Activated B cell treated with CpG ODN at 0.5 μM for 24 hours (primary cell): ENCODE measurements at places on chromosomes 16 and 17. TPM values are rescaled to one million over a fixed set of nuclear protein-coding genes. Genes with fewer than 3 reads are reported as not detected.
A peak's percentile ranks its signal among the peaks of the same experiment; 100 is the strongest.

DNA sequence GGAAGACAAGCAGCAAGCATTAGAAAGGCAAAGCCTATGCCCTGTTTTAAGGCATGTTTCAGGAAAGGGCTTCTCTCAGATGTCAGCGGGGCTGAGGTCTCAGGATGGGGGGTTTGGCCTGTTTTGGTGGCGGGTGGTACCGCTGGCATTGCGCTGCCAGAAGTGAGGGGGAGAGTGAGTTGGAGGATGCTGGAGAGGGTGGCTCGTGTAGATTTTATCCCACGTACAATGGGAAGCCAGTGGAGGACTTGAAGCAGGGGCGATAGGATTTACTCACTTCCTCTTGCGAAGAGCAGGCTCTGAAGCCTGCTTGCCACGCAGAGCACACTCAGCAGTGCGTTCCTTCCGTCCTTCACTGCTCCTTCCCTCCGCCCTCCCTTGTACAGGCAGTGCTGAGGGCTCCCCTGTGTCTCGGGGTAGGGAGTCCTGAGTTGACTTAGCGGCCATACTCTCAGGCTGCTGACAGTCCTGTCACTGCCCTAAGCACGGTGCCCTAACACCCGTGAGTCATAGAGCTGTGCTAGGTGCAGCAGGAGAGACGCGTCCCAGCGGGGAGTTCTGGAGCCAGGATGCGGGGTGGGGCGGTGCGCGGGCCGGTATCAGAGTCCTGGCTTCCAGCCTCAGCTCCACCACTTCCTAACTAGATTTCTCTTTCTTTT, 113.1 kb downstream of the SNX29 start:
- peak; percentile 37 for DNase-seq

DNA sequence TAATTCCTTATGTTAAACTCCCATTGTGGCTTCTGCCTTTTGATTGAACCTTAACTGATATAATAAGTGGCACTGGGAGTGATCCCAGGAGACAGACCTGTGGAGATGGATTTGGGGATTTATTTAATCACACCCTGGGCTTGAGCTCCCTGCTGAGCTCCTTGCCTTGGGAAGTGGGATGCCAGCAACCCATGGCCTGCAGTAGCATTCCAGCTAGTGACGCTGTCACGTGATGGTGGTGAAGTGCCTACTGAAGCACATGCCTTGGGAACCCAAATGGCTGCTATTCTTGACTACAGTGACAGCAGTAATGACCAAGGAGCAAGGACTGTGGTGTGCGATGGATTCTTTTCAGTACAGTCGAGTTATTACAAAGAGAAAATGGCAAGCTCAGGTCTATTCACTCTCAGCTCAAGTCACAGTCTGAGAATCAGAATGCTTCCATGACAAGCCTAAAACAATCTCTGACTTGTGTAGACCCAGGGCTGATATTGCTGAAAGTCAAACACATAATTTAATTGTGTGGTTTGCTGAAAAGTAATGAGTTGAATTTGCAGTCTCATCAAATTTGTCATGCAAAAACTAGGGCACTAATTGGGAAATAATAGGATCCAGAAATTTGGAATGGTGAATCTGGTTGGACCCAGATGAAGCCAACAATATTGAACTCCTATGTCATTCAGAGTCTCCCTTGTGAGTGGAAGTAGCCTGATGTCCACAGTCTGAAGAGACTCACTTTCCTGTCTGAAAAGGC, 47.1 kb downstream of the BCL7C start:
- DNase-seq: no peak

Gene KRT10
- 40.7 and 46.7 TPM in 2 replicates for total RNA-seq

- no peak for DNase-seq
Measured at GRCh38 chr16:54632322-54633220, 298.1 kb upstream of the IRX5 start.

DNA sequence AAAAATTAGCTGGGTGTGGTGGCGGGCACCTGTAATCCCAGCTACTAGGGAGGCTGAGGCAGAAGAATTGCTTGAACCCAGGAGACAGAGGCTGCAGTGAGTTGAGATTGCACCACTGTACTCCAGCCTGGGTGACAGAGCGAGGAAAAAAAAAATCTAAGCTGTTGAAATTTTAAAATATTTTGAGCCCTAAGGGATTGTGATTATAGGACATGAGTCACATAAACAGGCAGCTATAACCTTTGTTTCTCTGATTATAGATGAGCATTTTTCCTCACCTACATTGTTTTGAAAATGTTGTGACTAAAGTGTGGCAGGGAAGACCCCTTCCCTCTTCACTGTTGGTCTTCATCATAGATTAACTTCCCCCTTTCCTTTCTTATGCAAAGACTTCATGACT, 135.5 kb downstream of the MGAT5B start:
- no peak for DNase-seq

Gene DNAH17
- 0.13 and 0.29 TPM in 2 replicates for total RNA-seq

DNA sequence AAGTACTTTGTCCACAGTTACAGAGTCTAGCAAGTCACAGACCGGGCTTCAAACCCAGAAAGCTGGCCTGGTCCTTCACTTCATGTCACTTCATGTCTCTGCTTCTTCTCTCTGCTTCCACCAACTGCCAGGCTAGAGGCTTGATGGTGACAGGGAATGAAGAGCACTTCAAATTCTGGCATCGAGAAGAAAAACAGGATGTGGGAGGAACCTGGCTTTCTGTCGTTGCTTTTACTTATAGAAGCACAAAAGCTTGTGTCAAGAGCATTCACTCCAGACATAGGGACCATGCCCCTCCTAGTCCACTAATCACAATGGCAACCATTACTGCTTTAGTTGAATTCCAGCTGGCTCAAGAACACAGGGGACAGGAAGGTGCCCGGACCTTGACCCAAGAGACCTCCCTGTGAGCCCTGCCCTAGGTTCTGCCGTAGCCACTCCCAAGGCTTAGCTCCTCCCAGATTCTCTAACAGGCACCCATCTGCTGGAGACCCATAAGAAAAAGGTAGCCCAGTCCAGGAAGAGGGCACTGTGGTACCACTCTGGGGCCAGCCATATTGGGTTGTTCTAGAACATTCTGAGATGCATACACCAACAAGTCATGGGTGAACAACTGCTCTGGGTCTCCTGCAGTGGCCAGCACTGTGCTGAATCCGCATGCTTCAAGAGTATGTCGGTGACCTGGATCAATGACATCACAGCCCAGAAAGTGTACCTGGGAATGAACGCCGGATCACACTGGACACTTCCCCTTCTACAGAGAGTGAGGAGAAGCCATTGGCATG, 181.8 kb downstream of the C16orf95 start:
- no peak for DNase-seq
